ENCODE measurements at places on chromosomes 13 and 19. TPM values are rescaled to one million over a fixed set of nuclear protein-coding genes. Genes with fewer than 3 reads are reported as not detected.

DNA sequence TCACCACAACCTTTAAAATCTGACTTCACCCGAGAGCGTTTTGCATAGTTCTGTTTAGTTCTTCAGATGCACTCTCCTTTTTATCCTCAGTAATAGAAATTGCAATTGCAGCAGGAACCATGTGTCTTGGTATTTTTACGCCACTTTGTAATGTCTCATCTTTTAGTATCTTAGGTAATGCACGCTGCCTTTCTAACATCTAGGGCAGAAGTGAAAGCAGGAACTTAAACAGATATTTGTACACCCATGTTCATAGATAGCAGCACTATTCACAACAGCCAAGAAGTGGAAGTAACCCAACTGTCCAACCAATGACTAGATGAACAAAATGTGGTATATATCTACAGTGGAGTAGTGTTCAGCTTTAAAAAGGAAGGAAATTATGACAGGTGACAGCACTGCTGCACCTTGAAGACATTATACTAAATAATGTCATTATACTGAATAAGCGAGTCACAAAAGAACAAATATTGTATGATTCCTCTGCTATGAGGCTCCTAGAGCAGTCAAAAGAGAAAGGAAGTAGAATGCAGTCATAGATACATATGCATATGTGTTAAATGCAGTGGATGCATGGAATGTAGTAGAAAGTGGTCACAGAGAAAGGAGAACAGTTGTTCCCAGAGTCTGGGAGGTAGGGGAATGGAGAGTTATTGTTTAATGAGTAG is 105.9 kb upstream of the GJB6 start:
- DNase-seq = no peak

- DNase-seq = peak; percentile 68
Measured at GRCh38 chr19:35352448-35353304, 5.0 kb downstream of the FFAR1 start.

DNA sequence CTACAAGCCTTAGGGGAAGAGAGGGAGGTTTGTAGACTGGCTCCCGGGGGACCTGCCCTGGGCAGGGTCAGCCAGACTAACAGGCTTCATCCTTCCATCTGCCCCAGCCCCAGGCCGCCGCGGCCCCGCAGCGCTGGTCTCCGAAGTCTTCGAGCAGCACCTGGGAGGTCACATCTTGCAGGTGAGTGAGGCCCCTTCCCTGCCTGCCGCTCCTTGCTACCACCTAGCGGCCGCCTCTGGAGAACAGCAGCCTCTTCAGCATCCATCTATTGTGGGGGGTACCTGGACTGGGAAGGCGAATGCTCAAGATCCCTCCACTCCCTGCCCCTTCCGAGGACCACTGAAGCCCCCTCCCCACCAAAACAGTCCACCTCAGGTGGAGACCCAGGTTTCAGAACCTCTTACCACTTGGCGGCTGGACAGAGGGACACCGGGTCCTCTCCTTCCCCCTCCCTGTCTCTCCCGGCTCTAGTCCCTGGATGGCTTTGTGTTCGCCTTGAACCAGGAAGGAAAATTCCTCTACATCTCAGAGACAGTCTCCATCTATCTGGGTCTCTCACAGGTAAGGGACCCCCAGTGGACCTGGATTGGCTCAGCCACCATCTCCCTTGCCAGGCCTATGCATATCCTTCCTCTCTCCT is 12.7 kb downstream of the NPAS1 start:
- DNase-seq = no peak

- no peak for DNase-seq
Measured at GRCh38 chr19:13303381-13304129, 153.3 kb downstream of the IER2 start.

DNA sequence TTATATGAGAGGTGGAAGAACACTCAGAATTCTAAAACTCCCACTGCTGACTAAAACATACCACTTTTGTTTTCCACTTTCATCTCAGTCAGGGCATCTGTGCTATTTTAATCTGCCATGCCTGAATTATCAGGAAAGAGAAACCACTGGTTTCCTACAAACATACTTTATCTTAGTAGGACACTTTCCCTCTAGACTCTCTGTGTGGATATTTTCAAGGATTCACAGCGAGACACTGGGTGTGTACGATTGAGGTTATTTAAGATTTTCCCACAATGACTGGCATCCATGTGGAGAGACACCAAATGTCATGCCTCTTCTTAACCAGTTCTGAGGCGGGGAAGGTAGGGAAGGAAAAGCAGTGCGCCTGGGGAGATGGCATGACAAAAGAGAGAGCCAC is 212.2 kb downstream of the ENOX1 start:
- no peak for DNase-seq

DNA sequence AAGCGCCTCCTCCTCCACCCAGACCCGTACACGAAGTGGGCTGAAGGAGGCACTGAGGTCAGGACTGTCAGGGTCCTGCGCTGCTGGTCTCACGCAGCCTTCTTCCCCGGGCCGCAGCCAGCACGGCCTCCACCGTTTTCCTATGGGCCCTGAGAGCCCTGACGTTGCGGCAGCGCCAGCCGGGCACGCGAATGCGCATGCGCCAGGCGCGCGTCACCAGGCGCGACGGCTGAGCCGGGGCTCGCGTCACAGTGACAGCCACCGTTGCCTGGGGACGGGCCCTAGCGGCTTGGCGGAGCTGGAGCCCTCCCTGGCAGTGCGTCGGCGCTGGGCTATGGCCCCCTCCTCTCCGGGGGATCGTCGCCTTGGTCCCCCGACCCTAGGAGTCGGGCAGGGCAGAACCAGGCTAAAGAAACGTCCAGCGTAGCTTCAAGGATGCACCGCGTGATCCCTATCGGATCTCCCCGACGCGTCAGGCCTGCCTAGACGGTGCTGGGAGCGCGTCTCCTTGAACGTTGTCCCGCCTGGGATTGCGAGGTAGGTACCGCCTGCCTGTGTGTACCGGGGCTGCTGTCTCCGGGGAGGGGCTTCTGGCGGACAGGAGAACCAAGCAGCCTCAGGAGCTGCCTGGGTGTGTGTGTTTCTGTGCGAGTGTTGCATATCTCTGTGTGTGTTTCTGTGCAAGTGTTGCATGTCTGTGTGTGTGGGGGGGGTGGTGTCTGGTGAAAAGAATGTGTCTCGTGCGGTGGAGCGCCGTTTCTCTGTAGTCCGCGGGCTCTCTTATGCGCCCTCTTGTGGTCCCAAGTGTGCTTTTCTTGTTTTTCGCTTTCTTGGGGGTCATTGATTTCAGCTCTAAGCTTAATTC is 43.2 kb downstream of the ZNF571 start:
- peak; percentile 73 for DNase-seq

DNA sequence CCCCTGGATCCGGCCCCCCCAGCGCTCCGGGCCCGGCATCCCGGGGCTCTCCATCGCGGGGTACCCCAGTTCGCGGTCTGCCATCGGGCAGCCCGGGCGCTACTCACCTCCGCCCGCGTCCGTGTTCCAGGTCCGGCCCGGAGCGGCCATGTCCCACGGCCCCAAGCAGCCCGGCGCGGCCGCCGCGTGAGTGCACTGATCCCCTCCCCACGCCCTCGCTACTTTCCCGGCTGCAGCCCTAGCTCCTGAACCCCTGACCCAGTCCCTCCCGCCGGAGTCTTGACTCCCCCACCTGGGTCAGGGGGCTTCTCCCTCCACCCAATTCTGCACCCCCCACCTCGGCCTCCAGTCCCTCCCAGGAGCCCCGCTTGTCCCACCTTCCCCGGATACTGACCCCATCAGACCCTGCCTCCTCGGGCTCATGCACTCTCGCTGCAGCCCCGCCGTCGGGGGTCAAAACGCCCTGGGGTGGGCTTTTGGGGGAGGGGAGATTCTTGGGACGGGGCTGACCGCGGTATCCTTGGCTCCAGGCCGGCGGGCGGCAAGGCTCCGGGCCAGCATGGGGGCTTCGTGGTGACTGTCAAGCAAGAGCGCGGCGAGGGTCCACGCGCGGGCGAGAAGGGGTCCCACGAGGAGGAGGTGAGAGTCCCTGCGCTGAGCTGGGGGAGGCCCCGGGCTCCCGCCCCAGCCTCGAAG is 566 bp downstream of the HMG20B start:
- no peak for DNase-seq

DNA sequence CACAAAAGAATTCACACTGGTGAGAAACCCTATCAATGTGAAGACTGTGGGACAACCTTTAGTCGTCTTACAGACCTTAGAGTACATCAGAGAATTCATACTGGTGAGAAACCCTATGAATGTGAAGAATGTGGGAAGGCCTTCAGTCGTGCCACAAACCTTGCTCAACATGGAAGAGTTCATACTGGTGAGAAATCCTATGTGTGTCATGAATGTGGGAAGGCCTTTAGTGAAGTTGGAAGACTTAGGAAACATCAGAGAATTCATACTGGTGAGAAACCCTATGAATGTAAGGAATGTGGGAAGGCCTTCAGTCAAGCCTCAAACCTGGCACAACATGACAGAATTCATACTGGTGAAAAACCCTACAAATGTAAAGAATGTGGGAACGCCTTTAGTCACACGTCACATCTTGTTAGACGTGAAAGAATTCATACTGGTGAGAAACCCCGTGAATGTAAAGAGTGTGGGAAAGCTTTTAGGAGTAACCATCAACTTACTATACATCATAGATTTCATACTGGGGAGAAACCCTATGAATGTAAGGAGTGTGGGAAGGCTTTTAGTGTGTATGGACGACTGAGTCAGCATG is 24.0 kb upstream of the ZNF573 start:
- no peak for DNase-seq

DNA sequence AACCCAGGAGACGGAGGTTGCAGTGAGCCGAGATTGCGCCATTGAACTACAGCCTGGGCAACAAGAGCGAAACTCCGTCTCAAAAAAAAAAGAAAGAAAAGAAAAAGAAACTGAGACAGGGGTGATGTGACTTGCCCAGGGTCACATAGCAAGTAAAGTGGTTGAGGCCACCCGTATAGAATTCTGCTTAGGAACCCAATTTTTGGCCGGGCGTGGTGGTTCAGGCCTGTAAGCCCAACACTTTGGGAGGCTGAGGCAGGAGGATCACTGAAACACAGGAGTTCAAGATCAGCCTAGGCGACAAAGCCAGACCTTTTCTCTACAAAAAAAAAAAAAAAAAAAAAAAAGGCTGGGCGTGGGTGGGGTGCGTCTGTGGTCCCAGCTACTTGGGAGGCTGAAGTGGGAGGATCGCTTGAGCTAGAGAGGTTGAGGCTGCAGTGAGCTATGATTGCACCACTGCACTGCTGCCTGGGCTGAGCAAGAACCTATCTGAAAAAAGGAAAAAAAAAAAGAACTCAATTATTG is 1.3 kb downstream of the SNRPA start:
- DNase-seq = no peak

- peak; percentile 30 for DNase-seq
Measured at GRCh38 chr13:39874331-39875053, 219.0 kb downstream of the COG6 start.

GRCh38 chr13:33610438-33611120 is 207.4 kb upstream of the RFC3 start:
- no peak for DNase-seq

DNA sequence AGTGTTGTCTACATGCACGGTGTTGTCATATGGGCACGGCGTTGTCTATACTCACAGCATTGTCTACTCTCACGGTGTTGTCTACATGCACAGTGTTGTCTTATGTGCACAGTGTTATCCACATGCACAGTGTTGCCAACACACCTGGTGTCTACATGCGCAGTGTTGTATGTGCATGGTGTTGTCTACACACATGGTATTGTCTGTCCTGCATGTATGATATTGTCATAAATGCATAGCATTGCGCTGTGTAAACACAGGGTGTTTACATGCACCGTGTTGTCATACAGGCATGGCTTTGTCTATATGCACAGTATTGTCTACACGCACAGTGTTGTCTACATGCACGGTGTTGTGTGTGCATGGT is 6.8 kb downstream of the ADPRHL1 start:
- no peak for DNase-seq

DNA sequence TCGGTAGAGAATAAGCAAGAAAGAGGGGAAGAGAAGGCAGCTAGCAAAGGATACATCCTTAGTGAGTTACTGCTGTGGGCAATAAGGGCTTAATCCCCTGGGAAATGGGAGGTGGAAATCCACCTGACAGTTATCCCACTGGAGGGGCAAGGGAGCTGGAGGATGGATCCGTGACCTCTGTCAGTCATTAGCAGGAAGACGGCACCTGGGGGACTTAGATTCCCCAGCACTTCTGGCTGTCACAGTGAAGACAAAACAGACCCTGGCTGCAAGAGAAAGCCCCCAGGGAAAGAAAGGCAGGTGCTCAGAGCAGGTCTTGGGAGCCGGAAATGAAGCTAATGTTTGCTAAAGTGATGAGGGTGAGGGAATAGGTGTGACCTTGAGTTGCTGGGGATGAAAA is 70.4 kb upstream of the MRI1 start:
- DNase-seq = no peak

DNA sequence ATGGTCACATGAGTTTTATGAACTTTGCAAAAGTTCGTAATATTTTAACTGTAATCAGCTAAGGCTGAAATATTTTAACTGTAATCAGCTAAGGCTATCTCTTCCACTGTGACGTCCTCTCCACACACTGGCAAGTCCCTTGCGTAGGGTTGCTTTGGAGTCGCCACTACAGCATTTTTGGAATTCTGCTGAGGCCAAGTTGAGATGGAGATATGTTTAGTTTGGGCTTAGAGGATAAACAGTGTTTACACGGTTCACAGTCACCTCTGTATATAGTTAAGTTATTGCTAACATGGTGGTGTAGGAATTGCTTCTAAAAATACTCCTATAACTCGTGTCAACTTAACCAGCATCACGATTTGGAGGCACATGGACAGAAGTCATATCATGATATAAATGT is 143.6 kb upstream of the SERP2 start:
- no peak for DNase-seq

DNA sequence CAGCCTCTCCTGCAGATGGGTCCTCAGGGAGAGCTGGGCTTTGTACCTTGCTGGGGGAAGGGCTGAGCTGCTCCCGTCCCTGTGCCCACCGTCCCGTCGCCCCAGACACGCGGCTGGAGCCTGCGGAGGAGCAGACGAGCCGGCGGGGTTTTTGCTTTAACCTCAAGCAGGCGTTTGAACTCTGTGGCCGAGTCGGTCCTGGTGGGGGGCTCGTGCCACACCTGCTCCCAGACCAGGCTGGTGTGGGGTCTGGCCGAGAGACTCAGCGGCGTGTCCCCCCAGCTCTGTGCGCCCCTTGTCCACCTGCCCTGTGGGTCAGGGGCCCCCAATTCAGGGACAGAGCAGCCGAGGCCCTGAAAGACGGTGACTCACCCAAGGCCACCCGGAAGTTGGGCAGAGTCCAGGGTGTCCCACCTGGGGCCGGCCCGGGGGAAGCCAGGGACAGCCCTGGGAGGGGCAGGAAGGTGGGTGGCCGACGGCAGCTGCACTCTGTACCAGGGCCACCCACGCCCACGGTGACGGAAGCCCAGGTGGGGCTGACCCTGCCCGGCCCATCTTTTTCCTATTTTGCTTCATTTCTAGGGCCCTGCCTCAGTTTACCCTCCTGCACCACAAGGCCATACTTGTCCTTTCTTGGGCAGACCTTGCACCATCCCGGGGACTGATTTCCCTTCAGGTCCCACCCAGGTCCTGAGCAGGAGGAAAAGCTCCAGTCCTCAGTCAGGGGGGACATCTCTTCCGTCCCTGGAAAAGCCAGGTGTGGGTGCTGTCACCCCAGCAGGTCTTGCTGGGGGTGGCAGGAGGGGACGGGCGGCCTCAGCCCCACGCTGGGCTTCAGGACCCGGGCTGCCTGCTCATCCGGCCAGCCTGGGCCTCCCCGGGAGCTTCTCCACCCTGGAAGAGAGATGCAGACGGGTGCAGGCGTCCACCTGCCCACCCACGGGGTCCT is 5.3 kb downstream of the EFNA2 start:
- DNase-seq = no peak

GRCh38 chr19:12800466-12800770 is 1.2 kb downstream of the PRDX2 start:
- DNase-seq = no peak

Gene MATK
- 1.9 TPM for polyA plus RNA-seq

Gene KLK15
- not detected for polyA plus RNA-seq

Gene PGLYRP1
- polyA plus RNA-seq = 0.85 TPM

Gene ZNF578
- 5.8 TPM for polyA plus RNA-seq

Gene SLC5A5
- polyA plus RNA-seq = 0.07 TPM
